ENCODE measurements at places on chromosomes 16 and 17.

DNA sequence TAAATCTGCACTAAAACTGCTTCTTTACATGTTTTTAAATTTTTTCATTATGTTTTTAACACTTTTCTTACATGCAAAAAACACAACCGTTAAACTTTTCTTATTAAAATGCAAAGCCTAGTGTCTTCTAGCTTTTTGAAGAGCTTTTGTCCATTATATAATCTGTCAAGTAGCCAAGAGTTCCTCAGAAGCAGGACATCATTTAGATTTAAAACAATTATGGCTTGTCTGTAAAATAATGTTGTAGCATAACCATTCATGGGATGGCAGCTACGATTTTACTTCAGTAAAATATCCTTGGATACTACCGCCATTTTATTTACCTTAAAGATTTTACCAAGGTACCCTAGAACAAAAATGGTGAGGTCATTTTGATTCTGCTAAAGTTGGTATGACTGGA, 2.8 kb downstream of the OMG start:
- no peak for DNase-seq

DNA sequence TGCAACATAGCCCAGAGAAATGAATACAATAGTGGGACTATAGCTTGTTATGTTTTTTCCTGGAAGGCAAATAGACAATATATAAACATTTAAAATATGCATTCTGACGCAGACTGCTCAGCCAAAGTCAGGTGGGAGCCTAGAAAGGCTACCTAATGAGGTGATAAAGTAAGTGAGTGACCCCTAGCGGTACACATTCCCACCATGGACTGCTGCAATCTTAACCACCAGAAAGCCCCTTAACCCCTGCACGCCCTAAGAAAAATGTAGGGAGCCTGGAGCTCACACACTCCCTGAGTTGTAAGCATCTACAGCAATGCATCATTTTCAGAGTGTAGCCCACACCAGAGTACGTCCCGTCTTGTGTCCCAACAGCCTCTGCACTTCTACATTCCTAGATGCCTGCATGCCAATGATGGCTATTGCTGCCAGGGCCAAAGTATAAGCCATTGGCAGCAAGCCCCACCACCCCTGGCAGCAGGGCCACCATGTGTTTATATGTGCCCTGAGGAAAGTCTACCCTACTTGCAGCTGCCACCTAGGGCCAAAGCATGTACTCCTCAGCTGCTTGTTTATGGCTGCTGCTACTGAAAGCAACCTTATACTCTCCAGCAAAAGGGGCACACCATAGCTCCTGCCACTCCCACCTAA, 127.6 kb downstream of the KIF2B start:
- no peak for DNase-seq

- DNase-seq: no peak
Measured at GRCh38 chr17:64618848-64619247, 43.3 kb downstream of the SMURF2 start.

DNA sequence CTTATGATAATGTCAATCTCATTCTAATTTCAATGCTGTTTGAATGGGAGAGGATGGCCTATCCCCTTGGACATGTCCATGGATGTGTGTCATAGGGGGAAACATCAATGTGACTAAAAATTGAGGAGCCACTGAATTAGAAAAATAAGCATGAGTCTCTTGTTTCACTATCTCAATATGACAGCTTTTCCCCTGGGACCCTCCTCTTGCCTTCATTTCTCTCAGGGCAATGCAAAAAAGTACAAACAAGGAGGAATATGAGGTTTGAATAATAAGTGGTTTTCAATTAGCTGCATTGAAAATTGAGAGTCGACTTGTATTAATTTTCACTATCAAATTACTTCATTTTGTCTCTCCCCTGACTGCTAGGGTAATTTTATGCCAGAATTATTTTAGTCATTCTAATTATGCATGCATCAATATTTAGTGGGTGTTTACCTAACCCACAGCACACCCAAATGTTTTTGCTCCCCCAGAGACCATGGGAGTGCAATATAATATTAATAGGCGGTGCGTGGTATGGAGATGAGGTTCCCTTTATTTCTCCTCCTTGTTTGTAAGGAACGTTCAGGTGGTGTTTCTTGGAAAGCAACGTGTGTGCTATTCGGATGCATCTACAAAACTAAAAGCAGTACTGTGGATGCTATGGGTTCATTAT, 6.8 kb upstream of the SDR42E1 start:
- no peak for DNase-seq

DNA sequence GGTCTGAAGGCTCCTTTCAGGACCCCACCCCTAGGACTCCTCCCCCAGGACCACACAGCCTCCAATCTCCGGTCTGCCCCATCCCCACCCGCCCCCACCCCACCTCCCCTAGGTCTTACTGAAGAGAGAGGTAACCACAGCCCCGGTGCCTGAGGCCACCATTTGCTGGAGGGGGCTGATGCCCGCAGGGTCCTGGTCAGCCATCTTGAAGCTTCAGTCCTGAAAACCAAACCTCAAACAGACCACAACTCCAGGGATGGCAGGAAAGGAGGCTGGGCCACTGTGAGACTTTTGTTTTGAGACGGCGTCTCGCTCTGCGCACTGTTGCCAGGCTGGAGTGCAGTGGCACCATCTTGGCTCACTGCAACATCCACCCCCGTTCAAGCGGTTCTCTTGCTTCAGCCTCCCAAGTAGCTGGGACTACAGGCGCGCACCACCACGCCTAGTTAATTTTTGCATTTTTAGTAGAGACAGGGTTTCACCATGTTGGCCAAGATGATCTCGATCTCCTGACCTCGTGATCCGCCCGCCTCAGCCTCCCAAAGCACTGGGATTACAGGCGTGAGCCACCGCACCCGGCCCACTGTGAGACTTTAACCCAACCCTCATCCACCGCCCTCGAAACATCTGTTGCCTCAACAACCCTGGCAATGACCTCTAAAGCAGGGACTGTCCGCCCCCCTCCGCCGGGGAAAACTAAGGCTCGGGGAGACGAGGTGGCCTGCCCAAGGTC, 1.1 kb downstream of the SLC25A39 start:
- DNase-seq: no peak

DNA sequence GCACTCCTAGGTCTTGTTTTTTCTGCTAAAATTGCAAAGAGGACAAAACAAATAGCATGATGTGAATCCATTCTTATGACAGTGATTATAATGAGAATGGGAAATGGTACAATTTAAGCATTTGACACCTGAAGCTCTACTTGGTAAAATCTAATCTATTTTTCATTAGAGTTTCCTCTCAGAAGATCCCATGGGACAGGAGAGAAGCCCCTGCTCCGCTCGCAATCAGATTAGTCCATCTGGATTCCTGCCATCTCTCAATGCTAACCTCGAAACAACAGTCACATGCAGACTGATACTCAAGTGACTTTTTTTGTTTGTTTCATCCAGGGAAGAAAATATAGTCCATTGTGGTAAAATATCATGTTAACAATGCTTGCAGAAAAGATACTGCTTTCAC, 107.4 kb upstream of the TOM1L1 start:
- DNase-seq: no peak

GRCh38 chr17:55086635-55087058, 118.1 kb downstream of the STXBP4 start:
- DNase-seq: peak; percentile 83
